ENCODE measurements at places on chromosomes 12 and 14. TPM values are rescaled to one million over a fixed set of nuclear protein-coding genes. Genes with fewer than 3 reads are reported as not detected.

GRCh38 chr14:34368971-34369647 lies 92.9 kb downstream of the SPTSSA start:
- DNase-seq = no peak

DNA sequence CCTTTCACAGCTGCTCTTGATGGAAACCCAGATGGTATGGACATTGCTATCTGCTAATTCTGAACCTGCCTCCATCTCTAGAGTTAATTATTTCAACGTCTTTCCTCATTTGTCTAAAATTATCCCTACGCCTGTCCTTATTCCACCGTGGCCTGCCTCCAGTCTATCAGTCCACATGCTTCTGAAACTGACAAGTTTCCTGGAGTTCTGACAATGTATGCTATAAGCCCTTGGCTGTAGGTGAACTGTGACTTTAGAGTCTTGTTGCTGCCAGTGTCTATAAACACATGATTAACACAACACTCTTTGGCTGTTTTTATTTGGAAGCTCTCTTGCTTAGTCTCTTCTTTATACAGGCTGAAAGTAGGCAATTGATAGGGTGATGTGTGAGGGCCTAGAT lies 1052.9 kb downstream of the TMTC2 start:
- DNase-seq = no peak

- no peak for DNase-seq
These were observed 152.9 kb downstream of the SLC41A2 start for GRCh38 chr12:104805186-104805585.

Gene SLC7A7
- 3.7 TPM for total RNA-seq

Gene RNASE7
- total RNA-seq = 10.3 TPM

DNA sequence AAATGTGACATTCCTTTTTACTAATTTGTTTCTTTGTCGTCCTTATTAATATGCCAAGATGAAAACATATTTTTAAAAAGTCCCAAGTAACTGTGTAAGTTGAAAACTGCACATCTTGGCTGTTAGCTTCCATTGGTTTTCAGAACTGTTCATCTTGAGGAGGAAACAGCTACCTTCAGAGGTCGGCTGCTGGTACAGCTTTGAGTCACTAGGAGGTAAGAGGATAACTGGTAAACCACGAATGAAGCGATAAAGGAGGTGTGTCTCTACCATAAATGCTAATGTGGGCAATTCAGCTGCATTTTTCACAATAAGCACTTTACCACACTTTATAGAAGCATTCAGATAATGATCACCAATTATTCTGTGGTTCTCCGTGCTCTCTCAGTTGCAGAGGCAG lies 137.5 kb upstream of the KRAS start:
- DNase-seq = no peak

Gene TAS2R20
- total RNA-seq = 4.1 TPM

DNA sequence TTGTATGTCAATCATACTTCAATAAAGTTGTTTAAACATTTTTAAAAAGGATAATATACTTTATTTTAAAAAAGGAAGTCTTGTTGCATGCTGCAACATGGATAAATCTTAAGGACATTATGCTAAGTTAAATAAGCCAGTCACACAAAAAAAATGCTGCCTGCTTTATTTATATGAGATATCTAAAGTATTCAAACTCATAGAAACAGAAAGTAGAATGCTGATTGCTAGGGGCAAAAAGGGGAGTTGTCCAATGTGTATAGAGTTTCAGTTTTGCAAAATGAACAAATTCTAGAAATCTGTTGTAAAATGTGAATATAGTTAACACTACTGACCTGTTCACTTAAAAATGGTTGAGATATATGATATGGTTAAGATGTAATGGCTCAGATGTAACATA lies 8.7 kb downstream of the KLRC4 start:
- DNase-seq = no peak

DNA sequence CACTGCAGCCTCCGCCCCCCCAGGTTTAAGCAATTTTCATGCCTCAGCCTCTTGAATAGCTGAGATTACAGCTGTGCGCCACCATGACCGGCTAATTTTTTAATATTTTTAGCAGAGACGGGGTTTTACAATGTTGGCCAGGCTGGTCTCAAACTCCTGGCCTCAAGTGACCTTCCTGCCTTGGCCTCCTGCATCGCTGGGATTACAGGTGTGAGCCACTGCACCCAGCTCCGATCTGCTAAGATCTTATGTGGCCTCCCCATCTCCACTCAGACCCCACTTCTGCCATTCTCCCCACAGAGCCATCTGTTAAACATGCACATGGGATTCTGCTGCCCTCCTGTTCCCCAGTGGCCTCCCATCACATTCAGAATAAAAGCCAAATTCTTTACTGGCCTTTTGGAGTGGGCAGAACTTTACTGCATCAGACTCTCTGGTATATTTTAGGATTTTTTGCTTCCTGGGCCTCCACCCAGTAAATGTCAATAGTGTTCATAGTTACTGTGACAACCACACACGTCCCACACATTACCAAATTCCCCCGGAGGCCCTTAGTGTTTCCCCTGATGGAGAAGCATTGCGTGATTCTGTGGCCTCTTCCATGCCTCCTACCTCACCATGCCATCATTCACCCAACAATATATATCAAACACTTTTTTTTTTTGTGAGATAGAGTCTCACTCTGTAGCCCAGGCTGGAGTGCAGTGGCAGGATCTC lies 96.3 kb downstream of the PTPN11 start:
- DNase-seq = no peak

- no peak for DNase-seq
These were observed 93.9 kb upstream of the RASSF8 start for GRCh38 chr12:25864306-25865276.

GRCh38 chr14:54730156-54730961 lies 163.4 kb downstream of the SAMD4A start:
- no peak for DNase-seq

Gene SMIM41
- total RNA-seq = not detected

Gene ARHGAP5
- 125 TPM for total RNA-seq

- no peak for DNase-seq
These were observed 9.0 kb downstream of the SLC8B1 start for GRCh38 chr12:113325916-113326315.

Gene NEMF
- total RNA-seq = 78.8 TPM

Gene ABCC9
- total RNA-seq = 7.8 TPM

DNA sequence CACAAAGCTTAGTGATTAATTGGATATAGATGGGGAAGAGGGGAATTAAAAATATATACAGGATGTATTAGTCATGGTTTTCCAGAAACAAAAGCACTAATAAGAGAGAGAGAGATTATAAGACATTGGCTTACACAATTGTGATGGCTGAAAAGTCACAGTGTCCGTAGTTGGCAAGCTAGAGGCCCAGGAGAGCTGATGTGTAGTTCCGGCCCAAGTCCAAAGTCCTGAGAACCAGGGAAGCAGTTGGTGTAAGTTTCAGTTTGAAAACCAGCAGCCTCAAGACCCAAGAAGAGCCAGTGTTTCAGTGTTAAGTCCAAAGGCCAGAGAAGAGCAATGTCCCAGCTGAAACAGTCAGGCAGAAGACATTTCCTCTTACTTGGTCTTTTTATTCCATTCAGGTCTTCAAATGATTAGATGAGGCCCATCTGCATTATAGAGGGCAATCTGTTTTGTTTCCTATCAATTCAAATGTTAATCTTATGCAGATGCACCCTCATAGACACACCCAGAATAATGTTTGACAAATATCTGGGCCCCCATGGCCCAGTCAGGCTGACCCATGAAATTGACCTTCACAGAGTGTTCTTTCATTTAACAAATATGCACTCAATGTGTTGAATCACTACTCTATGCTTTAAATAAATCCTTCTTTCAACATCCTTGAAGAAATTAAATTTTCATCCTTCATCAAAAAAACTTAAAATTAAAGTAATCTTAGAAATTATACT lies 67.2 kb upstream of the DIO2 start:
- no peak for DNase-seq

Gene SRGAP1
- total RNA-seq = 10.9 TPM

DNA sequence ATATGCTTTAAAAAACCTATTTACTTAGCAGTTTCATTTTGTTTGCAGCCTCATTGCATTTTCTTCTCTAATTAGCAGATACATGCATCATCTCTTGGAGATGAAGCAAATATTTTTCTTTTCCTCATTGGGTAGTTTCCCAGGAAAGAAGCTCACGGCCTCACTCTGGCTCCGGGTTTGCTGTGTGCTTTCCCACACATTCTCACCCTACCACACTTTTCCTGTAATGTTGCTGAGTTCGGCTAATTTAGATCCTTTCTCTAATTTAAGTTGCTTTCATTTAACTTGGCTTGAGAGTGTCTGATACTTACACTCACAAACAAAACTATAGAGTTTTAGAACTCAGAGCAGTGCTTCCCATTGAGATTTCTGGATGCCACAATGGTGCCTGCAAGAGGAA lies 928.2 kb downstream of the NRXN3 start:
- no peak for DNase-seq

Gene VRTN
- total RNA-seq = 0.21 TPM

DNA sequence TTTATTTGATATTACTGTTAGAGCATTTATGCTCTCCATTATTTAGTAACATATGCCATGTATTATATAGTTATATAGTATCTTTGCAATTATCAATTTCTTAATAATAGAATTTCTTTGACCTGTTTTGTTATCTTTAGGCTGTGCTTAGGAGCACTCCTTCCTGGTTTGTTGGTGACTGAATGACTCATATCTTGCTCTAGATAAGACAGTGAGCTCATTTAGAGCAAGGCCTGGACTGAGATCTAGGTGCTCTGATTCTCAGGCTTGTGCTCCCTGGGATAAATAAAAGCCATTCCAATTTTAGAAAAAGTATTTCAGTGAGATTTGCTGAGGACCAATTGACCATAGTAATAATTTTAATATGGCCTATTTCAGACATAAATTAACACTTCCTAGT lies 951.2 kb downstream of the FLRT2 start:
- no peak for DNase-seq

GRCh38 chr12:121423253-121423652 lies 23.3 kb downstream of the RNF34 start:
- no peak for DNase-seq

- DNase-seq = no peak
These were observed 28.2 kb downstream of the EEA1 start for GRCh38 chr12:92900941-92901340.

Gene ARHGEF40
- 14.5 TPM for total RNA-seq

Gene PITPNM2
- total RNA-seq = 5.9 TPM

Gene NRL
- 2.9 TPM for total RNA-seq

DNA sequence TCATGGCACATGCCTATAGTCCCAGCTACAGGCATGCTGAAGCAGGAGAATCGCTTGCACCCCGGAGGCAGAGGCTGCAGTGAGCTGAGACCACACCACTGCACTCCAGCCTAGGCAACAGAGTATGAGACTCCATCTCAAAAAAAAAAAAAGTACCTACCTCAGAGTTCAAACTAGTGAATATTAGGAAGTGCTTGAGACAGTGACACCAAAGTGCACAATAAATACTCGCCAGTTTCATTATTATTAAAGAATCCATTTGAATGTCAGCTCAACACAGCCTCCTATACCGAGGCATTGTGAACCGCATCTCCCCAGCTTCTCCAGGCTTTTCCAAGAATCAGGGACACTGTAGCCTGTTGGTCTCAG lies 5.0 kb downstream of the GAPDH start:
- DNase-seq = no peak

DNA sequence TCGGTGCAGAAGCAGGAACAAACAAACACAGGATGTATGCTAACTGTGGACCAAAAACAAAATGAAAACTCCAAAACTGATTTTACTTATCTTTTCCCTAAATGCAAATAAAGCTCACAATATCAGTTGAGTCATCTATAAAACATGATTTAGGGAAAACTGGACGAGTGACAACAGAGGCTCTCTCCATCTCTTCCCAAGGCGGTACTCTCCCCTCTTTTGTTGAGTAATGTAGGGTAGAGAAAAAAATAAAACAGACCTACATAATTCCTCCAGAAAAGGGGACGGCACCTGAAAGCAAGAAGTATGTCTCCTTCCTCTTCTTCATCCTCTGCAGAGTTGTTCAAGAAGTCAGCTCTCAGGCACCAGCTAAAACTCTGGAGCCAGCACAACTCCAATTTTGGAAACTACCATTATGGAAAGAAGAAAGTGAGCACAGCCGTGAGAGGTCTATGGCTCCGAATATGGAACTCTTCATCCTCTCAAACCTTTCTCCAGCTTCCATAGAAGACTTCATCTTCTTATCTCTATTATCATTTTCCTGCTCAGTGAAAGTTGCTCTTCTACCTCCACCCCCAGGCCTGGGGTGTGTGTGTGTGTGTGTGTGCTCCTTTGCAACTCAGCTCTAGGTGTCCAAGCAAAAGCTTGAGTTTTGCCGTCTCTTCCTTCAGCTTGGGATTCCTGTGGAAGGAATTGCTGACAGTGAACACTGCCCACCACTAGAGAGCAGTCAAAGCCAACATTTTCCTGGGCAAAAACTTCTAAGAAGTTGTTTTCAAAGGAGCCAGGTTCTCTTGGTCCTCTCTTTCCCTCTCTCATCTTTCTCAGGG lies 155.4 kb downstream of the DIO2 start:
- DNase-seq = no peak

DNA sequence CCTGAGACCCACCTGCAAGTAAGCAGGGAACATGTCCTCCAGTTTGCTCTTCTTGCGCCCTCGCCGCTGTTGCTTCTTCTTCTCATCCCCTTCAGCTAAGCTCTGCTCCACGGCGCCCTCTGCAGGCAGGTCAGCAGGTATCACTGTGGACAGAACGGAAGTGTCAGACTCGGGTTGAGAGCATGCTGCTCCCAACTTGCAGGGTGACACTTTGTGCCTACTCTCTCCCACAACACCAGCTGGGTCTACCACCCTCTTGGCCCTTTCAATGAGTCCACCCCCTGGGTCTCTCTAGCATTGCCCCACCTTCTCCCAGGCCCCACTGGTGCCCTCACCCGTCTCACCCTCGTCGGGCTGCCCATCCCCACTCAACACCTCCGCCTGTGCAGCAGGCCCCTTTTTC lies 16.7 kb downstream of the KMT2D start:
- DNase-seq = peak; percentile 83

GRCh38 chr14:91964011-91964410 lies 16.5 kb upstream of the FBLN5 start:
- DNase-seq = no peak

- DNase-seq = no peak
These were observed 134.2 kb downstream of the SYNE2 start for GRCh38 chr14:63986789-63987533.

DNA sequence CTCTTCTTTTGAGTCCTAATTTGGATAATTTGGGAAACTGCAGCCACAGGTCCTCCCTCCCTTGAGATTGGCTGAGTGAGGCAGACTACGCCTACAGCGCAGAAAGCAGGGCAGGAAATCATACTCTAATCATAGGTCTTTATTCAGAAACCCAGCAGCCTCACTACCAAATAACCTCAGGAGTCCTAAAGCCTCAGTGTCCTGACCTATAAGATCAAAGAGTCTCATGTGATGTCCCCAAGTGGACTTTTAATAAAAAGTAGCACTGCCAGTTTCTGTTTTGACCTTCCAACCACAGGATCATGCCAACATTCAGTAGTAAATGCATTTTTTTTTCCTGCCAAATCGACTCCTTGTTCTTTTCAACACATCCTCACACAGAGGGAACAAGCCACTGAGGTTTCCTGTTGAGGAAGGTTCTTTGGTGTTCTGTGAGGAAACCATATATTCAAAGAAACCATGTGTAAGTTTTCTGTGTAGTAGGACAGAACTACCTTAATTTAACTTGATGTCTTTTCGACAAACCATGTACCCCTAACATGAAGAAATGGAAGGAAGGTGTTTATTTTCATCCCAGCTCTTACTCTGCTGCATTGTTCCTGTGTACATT lies 72.2 kb downstream of the VCPKMT start:
- DNase-seq = no peak

- DNase-seq = no peak
These were observed 64.4 kb downstream of the TGFB3 start for GRCh38 chr14:75917322-75917945.
